Endothelial cell of coronary artery (primary cell): ENCODE measurements at places on chromosomes 6 and 20. TPM values are rescaled to one million over a fixed set of nuclear protein-coding genes. Genes with fewer than 3 reads are reported as not detected.

The EYS gene
- total RNA-seq = under 0.01 TPM in 1 of 2 replicates, not detected in the other

The COL19A1 gene
- not detected in 2 replicates for total RNA-seq

The NFATC2 gene
- total RNA-seq = 1.1 and 1.5 TPM in 2 replicates

The DLK2 gene
- 0.09 and 0.28 TPM in 2 replicates for total RNA-seq

The CDH22 gene
- total RNA-seq = not detected in 2 replicates

The SLCO4A1 gene
- 3.1 and 3.8 TPM in 2 replicates for total RNA-seq

The FAM209B gene
- 0.18 TPM in 1 of 2 replicates, not detected in the other for total RNA-seq

The OXT gene
- total RNA-seq = not detected in 2 replicates

The SMOC2 gene
- total RNA-seq = not detected in 2 replicates

The MOG gene
- not detected in 2 replicates for total RNA-seq

The TCF19 gene
- total RNA-seq = 9.7 and 17.5 TPM in 2 replicates

The HDGFL1 gene
- not detected in 2 replicates for total RNA-seq

The REPS1 gene
- total RNA-seq = 26.2 and 29.9 TPM in 2 replicates

The LPA gene
- not detected in 2 replicates for total RNA-seq

The TCF21 gene
- 0.19 TPM in 1 of 2 replicates, not detected in the other for total RNA-seq

The KCNK15 gene
- total RNA-seq = 0.09 TPM in 1 of 2 replicates, not detected in the other

The GJA1 gene
- 251 and 435 TPM in 2 replicates for total RNA-seq

The CST8 gene
- total RNA-seq = not detected in 2 replicates

The GRM4 gene
- total RNA-seq = 0.09 TPM in 1 of 2 replicates, not detected in the other

The PRICKLE4 gene
- 1.3 and 2.0 TPM in 2 replicates for total RNA-seq

The GNRH2 gene
- 0.18 TPM in 1 of 2 replicates, not detected in the other for total RNA-seq

The SLC24A3 gene
- total RNA-seq = 0.19 TPM in 1 of 2 replicates, not detected in the other

The KHDC1 gene
- 0.72 and 0.85 TPM in 2 replicates for total RNA-seq

The GTSF1L gene
- not detected in 2 replicates for total RNA-seq

The THEMIS gene
- not detected in 2 replicates for total RNA-seq

The JPH2 gene
- 0.09 TPM in 1 of 2 replicates, not detected in the other for total RNA-seq

The PBOV1 gene
- not detected in 2 replicates for total RNA-seq

The CFAP206 gene
- total RNA-seq = 0.18 and 0.19 TPM in 2 replicates

The ZSCAN12 gene
- 2.7 and 6.3 TPM in 2 replicates for total RNA-seq

The SHLD1 gene
- 1.3 and 3.2 TPM in 2 replicates for total RNA-seq

The MLN gene
- not detected in 2 replicates for total RNA-seq

The SNX21 gene
- 13.6 and 19.0 TPM in 2 replicates for total RNA-seq

The RIPPLY2 gene
- not detected in 2 replicates for total RNA-seq

The OR2B6 gene
- not detected in 2 replicates for total RNA-seq

The DPPA5 gene
- total RNA-seq = not detected in 2 replicates

The METTL24 gene
- total RNA-seq = not detected in 2 replicates

The TPD52L2 gene
- 101 and 131 TPM in 2 replicates for total RNA-seq

The TCF15 gene
- total RNA-seq = 0.09 and 0.90 TPM in 2 replicates

The NCOA7 gene
- 26.4 and 62.9 TPM in 2 replicates for total RNA-seq

The GZF1 gene
- total RNA-seq = 18.4 and 28.7 TPM in 2 replicates

The FAM184A gene
- total RNA-seq = 0.18 and 0.19 TPM in 2 replicates

The MMS22L gene
- total RNA-seq = 12.1 and 15.0 TPM in 2 replicates

The ZC2HC1B gene
- total RNA-seq = not detected in 2 replicates

The AGPAT4 gene
- 7.3 and 8.5 TPM in 2 replicates for total RNA-seq

The CRIP3 gene
- total RNA-seq = not detected in 2 replicates

The C6orf132 gene
- 0.85 TPM in 1 of 2 replicates, not detected in the other for total RNA-seq

The RIMS1 gene
- 0.09 and 14.0 TPM in 2 replicates for total RNA-seq

The EGFL8 gene
- 1.6 and 2.5 TPM in 2 replicates for total RNA-seq

The MCHR2 gene
- not detected in 2 replicates for total RNA-seq

The GSS gene
- 46.4 and 53.3 TPM in 2 replicates for total RNA-seq

The LCA5 gene
- 4.0 and 4.2 TPM in 2 replicates for total RNA-seq

The GMPR gene
- total RNA-seq = 15.5 and 20.4 TPM in 2 replicates

The SPDEF gene
- total RNA-seq = not detected in 2 replicates
